Sciatic nerve (tissue), 2 donors: ENCODE measurements at places on chromosomes 11 and 22. TPM values are rescaled to one million over a fixed set of nuclear protein-coding genes. Genes with fewer than 3 reads are reported as not detected.

GRCh38 chr11:27040302-27041115, at the start of gene BBOX1:
BBOX1 (plus strand) TSS chr11:27040815; CDS start chr11:27055431, 14,616 bp downstream.
- DNase-seq: peak; percentile 62

The PTGDR2 gene
- total RNA-seq: 1.1 TPM

GRCh38 chr11:83033972-83034672, 37.6 kb downstream of the RAB30 start:
- peak; percentile 65 for DNase-seq

The OR6A2 gene
- total RNA-seq: 0.18 TPM

GRCh38 chr11:130426223-130426836, 2.1 kb downstream of the ADAMTS8 start:
- no peak for DNase-seq

The NFAM1 gene
- 6.6 TPM for total RNA-seq

The OR51B5 gene
- total RNA-seq: 1.4 TPM

DNA sequence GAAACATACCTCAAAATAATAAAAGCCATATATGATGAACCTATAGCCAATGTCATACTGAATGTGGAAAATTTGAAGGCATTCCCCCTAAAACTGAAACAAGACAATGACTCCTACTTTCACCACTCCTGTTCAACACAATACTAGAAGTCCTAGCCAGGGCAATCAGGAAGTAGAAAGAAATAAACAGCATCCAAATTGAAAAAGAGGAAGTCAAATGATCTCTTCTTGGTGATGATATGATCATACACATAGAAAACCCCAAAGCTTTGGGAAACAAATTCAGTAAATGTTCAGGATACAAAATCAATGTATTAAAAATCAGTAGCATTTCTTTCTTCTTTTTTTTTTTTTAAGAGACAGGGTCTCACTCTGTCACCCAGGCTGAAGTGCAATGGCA, 109.9 kb downstream of the DLG2 start:
- no peak for DNase-seq

DNA sequence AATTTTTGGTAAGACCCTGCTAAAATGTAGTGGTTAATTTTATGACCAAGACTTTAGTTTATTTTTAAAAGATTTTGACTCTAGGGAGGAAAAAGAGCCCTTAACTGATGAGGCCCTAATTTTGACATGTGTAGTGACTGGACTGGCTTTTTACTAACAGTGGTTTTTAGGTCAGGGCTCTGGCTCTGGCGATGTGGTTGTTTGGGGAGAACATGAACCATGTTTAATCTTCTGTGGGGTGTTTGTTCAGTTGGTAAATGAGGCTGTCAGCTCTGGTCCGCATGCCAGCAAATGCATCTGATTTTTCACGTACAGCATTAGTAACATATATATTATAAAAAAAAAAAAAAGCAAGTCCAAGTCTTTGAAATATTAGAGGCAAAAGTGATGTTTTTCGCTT, 104.3 kb downstream of the EXT2 start:
- no peak for DNase-seq

The OR2AG1 gene
- total RNA-seq: not detected

GRCh38 chr11:22234743-22235142, 41.9 kb downstream of the ANO5 start:
- DNase-seq: no peak

The TEX12 gene
- total RNA-seq: 0.58 TPM
